Stimulated activated CD8-positive, alpha-beta memory T cell treated with anti-CD3 and anti-CD28 coated beads, Interleukin-4, amount 100 ng/mL, for 4 hours (primary cell): ENCODE measurements at places on chromosomes 6 and 20.

GRCh38 chr6:218153-219018, 73.9 kb upstream of the DUSP22 start:
- DNase-seq: no peak

DNA sequence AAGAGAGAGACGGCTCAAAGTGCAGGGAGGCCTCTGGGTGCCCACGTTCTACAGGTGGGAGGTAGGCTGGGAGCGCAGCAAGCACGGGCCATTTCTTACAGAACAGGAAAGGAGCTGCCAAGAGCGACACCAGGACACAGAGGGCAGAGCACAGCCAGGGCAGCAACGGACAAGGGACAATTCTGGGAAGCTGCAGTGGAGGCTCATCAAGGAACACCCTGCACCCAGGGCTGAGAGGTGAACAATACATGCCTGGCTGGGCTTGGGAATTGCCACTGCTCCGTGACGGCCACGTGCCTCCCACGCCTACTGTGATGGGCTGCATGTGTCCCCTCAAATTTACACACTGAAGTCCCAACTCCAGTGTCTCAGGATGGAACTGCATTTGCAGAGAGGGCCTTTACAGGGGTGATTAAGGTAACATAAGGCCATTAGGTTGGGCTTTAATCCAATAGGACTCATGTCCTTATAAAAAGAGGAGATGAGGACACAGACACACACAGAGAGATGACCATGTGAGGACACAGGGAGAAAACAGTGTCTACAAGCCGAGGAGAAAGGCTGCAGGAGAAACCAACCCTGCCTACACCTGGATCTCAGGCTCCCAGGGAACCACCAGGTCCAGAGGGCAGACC, 13.6 kb downstream of the SERPINB6 start:
- DNase-seq: no peak

- no peak for DNase-seq
These were observed 8.2 kb downstream of the SENP6 start for GRCh38 chr6:75609639-75610590.

GRCh38 chr6:39173270-39173669, 56.0 kb downstream of the KCNK5 start:
- no peak for DNase-seq
